ENCODE measurements at places on chromosomes 7 and 10.
A peak's percentile ranks its signal among the peaks of the same experiment; 100 is the strongest.

DNA sequence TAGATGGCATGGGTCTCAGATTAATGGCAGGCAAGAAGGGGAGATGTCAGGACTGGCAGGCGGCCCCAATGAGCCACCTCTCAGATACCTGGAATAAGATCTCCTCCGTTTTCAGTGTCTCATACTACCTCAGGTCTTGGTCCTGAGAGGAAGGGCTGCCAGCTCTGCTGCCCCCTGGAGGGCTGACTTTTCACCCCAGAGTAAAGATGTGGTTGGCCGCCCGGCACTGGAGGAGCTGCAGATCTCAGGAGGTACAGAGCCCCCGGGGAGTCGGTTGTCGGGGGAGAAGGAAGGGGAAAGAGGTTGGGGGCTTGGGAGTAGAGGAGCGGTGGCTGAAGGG is 642 bp upstream of the COL13A1 start:
- peak; percentile 87 for DNase-seq

- no peak for DNase-seq
Observed at GRCh38 chr10:5552376-5553321, 27.9 kb downstream of the CALML3 start.

GRCh38 chr7:229184-229964 is 37.0 kb downstream of the FAM20C start:
- no peak for DNase-seq

DNA sequence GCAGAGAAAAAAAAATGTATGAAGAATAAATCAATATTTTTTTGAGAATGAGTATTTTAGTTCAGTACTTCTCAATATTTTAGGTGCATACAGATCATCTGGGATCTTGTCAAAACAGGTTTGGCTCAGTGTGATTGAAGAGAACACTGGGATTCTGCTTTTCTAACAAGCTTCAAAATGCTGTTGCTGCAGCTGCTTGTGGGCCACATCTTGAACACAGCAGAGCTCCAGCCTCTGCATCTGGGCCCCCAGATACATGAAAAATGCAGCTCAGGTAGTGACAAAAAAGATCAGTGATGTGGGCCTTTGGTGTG is 1177.1 kb upstream of the C7orf33 start:
- DNase-seq: no peak

DNA sequence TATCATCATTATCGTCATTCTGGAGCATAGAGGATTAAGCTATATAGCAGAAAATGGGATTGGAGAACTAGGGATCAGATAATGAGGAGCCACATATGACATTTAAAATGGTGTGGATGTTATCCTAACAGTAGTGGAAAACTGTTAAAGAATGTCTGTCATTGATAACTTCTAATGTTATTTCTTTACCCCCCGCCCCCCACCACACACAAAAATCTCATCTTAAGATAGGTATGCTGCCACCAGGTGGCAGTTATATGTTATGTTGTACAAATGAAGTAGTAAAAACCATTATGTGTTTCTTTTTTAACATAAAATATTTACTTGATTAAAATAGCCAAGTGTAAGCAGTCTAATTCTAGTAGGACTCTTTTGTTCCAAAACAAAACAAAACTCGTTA is 13.0 kb downstream of the AKAP9 start:
- no peak for DNase-seq

- no peak for DNase-seq
Observed at GRCh38 chr10:119849944-119850343, 22.7 kb downstream of the MCMBP start.

DNA sequence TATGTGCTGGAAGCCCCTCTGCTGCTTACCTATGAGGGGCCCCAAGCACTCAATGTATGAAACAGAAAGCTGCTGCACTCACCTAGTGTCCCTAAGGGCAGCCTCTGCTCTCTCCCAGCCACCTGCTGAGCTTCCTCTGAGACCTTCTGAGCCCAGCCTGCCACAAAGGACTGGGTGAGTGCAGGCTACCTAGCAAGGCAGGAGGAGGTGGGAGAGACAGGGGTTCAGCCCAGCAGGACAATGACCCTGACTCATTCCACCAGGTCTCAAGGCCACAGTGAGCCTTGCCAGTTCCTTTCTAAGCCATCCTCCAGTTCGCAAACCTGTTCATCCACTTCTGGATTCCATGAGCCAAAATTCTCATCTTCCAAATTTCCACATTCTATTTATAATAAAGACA is 16.3 kb downstream of the VOPP1 start:
- no peak for DNase-seq

DNA sequence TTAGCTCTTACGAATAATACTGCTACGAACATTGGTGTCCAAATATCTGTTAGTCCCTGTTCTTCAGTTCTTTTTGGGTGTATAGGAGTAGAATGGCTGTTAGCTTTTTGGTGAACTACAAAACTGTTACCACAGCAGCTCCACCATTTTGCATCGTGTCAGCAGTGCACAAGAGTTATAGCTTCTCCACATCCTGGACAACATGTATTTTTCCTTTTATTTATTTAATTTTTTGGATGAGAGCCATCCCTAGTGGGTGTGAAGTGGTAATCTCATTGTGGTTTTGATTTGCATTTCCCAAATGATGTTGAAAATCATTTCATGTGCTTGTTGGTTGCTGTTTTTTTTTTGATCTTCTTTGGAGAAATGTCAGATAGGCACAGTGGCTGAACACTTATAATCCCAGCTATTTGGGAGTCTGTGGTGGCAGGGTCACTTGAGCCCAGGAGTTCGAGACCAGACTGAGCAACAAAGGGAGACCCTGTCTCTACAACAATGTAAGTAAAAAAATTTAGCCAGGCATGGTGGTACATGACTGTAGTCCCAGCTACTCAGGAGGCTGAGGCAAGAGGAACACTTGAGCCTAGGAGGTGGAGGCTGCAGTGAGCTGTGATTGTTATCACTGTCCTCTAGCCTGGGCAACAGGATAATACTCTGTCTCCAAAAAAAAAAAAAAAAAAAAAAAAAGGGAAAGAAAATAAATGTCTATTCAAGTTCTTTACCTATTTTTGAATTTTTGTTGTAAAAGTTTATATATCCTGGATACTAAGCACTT is 31.7 kb downstream of the TRIM24 start:
- DNase-seq: no peak
